ENCODE measurements at places on chromosomes 6 and 20.

DNA sequence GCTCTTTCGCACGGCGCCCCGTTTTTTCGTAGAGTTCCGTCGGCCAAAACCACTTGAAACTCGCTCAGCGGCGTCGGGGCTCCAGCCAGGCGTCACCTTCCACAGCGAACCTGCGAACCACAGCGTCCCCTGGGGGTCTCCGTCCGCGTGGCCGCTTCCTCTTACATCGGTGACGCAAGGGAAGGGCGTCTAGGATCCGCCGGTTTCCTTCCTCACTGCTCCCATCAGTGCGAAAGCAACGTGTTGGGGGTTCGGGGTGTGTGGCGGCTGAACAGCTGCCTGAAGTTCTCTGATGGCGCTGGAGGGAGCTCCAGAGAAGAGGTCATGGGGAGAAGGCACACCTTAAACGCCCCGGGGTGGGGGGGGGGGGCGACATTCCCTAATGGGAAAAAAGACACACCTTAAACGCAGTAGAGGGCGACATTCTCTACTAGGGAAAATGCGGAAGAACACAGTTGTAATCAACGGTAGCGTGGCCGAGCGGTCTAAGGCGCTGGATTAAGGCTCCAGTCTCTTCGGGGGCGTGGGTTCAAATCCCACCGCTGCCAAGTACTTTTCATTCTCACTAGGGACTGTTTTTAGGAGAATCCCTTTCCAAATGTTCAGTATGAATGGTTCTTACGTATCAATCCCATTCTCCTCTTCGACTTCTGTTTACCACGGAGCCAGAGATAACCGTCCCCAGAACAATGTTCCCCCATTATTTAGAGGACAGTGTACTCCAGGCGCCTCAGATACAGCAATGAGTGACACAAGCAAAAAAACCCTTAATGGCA, 16.4 kb downstream of the ZNF311 start:
- peak; percentile 61 for DNase-seq

DNA sequence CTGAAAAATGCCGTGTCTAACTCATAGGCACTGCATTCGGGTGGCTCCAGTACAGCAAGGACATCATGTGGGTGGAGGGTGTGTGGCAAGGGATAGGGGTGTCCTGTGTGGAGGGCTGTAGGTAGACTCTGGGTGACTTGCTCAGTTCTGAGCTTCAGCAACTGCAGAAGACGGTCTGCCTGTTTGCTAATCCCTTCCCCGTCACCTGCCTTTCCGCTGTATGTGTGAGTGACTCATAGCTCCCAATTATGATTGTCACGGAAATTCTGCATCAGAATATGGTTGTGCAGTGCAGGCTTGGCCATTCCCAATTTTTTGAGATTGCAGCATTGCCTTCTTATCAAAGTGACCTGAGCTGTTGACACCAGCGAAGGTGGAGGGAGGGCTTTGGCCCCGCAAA, 174.3 kb downstream of the CDH4 start:
- no peak for DNase-seq

GRCh38 chr6:39294133-39294532, 20.1 kb downstream of the KCNK17 start:
- no peak for DNase-seq

DNA sequence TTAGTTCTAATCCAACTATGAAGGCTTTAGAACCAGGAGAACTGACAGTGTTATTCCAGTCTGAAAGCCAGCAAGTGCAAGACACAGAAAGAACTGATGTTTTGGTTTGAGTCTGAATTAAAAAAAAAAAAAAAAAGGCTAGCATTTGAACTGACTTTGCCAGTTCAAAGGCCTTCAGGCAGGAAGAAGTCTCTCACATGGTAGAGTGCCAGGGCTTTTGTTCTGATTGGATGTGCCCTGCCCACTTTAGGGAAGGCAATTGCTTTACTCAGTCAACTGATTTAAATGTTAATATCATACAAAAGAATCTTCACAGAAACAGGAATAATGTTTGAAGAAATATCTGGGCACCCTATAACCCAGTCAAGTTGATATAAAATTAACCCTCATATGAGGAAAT, 212.2 kb downstream of the HIVEP2 start:
- no peak for DNase-seq

DNA sequence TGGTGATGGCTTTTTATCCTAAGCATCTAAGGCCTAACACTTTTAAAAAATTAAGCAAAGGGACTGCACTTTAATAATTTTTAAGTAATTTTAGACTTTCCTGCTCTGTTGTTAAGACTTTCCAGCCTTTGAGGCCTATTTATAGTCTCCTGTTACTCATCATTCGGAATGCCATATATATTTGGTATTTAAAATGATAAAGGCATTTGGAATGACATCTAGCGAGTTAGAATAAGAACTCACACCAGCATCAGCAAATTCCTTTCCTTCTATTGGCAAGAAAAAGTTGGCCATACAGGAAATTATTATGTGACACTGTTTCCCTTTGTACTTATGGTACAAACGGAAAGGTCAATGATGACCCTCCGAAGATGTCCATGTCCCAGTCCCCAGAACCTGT, 88.1 kb upstream of the STMND1 start:
- DNase-seq, result no peak
